ENCODE measurements at places on chromosomes 3 and 15.

- DNase-seq: no peak
These were observed 565.2 kb downstream of the ROBO1 start for GRCh38 chr3:79202471-79203143.

- DNase-seq: no peak
These were observed 14.3 kb downstream of the DUOX2 start for GRCh38 chr15:45099549-45100165.

- DNase-seq: no peak
These were observed 39.8 kb upstream of the CMTM8 start for GRCh38 chr3:32198714-32199113.

DNA sequence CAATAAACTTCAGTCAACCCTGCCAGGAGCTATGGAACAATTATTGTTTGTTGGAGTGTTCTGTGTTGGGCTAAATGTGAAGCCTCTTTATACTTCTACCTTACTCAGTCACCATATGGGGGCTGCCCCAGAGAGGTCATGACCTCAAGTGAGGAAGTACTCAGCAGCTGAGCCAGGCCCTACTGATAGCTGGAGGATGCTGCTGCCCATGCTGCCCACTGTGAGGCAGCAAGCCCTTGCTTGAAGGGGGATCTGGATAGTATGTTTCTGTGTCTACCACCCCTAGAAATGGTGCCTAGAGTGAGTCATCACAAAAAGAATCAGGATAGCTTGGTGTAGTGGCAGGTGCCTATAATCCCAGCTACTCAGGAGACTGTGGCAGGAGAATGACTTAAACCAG lies 4.5 kb upstream of the RPL24 start:
- DNase-seq: no peak

DNA sequence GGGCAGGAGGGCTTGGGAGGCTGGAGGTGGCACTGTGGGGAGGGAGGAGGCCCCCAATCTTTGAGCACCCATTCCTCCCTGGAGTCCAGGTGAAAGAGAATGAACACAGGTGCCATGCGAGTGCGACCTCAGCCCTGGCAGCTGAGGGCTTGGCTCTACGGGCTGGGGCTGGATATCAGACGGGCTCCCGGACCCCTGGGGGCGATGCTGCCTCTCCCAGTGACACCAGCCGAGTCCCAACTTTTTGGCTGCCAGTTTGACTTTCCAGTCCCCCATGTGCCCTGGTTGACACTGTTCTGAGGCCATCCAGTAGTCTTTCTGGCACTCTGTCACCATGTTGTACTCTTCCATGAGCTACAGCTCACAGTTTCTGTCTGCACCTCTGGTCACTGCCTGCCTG lies 1.2 kb downstream of the VILL start:
- DNase-seq: no peak

GRCh38 chr15:71635735-71636134 lies 174.6 kb upstream of the NR2E3 start:
- DNase-seq: no peak

GRCh38 chr3:98829246-98829832 lies 66.2 kb downstream of the ST3GAL6 start:
- no peak for DNase-seq
